ENCODE measurements at places on chromosomes 3 and 15. TPM values are rescaled to one million over a fixed set of nuclear protein-coding genes. Genes with fewer than 3 reads are reported as not detected.

Gene TRAT1
- total RNA-seq: not detected

Gene C3orf70
- total RNA-seq: 0.33 TPM

Gene LMAN1L
- total RNA-seq: not detected

Gene FRMD4B
- total RNA-seq: 1.2 TPM

Gene ADGRG7
- total RNA-seq: not detected

Gene LXN
- total RNA-seq: 168 TPM

Gene GHSR
- total RNA-seq: not detected

Gene SEMA3B
- 51.6 TPM for total RNA-seq

Gene GTPBP8
- 31.4 TPM for total RNA-seq

Gene DNAH1
- 1.8 TPM for total RNA-seq

Gene ANKRD63
- total RNA-seq: not detected

Gene SERINC4
- total RNA-seq: under 0.01 TPM

Gene SHC4
- total RNA-seq: 1.5 TPM

Gene DAZL
- not detected for total RNA-seq

Gene PLSCR4
- total RNA-seq: 36.7 TPM

Gene SEMA6D
- 13.4 TPM for total RNA-seq

Gene CLDN16
- under 0.01 TPM for total RNA-seq

Gene ACTRT3
- total RNA-seq: 6.1 TPM

Gene MKRN2OS
- not detected for total RNA-seq

Gene CADPS
- 33.1 TPM for total RNA-seq

Gene POC1A
- total RNA-seq: 3.1 TPM

Gene ZNF621
- total RNA-seq: 23.3 TPM

Gene RAP2B
- 27.1 TPM for total RNA-seq

Gene GNAT1
- not detected for total RNA-seq

Gene PLSCR5
- not detected for total RNA-seq

Gene PLAAT1
- total RNA-seq: not detected

Gene MEX3B
- 8.1 TPM for total RNA-seq

Gene EXD1
- 0.17 TPM for total RNA-seq

Gene SI
- not detected for total RNA-seq

Gene TTBK2
- total RNA-seq: 16.2 TPM

Gene CD96
- total RNA-seq: under 0.01 TPM

Gene GPR15
- total RNA-seq: not detected

Gene SLTM
- 67.2 TPM for total RNA-seq

Gene CHRFAM7A
- 0.26 TPM for total RNA-seq

Gene HYAL1
- 1.8 TPM for total RNA-seq

Gene CFAP44
- total RNA-seq: 1.5 TPM

Gene GTF2E1
- 16.2 TPM for total RNA-seq

Gene CD200
- 0.17 TPM for total RNA-seq

Gene FSIP1
- 3.9 TPM for total RNA-seq

Gene GREM1
- 364 TPM for total RNA-seq

Gene KBTBD13
- total RNA-seq: not detected

Gene GCSAM
- not detected for total RNA-seq

Gene ETV5
- 15.4 TPM for total RNA-seq

Gene GATM
- 0.17 TPM for total RNA-seq

Gene SLC2A2
- total RNA-seq: not detected

Gene ZNF860
- total RNA-seq: under 0.01 TPM

Gene ALDH1A2
- 7.7 TPM for total RNA-seq

Gene SCAANT1
- 1.7 TPM for total RNA-seq

Gene CADM2
- under 0.01 TPM for total RNA-seq

Gene MNS1
- total RNA-seq: 2.1 TPM
